ENCODE measurements at places on chromosomes 6 and 20.

- DNase-seq, result peak; percentile 80
These were observed 22.9 kb downstream of the ARHGAP18 start for GRCh38 chr6:129686941-129687627.

DNA sequence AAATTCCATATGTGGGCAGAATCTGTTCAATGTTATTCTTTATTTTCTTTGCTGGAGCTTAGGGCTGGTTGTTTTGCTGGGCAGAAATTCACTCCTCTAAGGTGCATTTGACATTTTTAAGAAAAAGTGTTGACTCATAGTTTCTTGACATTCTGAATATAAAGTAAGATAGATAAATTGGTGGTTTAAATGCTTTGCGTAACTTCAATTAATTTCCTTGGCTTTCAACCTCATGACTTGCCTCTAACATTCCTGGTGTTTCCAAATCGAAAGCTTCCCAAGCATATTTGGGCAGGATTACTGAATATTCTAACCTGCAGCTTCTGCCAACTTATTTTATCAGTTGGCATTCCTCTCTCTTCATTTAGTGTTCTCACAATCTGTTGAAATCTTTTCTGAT, 718.7 kb upstream of the ADGRB3 start:
- no peak for DNase-seq

- DNase-seq, result no peak
These were observed 35.7 kb upstream of the SLC22A1 start for GRCh38 chr6:160085713-160086505.

GRCh38 chr6:35247642-35248231, 11.8 kb upstream of the ZNF76 start:
- no peak for DNase-seq

- no peak for DNase-seq
These were observed 196.9 kb downstream of the TMEM242 start for GRCh38 chr6:157126183-157127098.

GRCh38 chr6:37538107-37538506, 38.4 kb upstream of the CCDC167 start:
- DNase-seq, result no peak

- no peak for DNase-seq
These were observed 27.6 kb upstream of the FRMD1 start for GRCh38 chr6:168106633-168107005.

- peak; percentile 31 for DNase-seq
These were observed at the start of gene RNF217 for GRCh38 chr6:124961777-124962638. Gene RNF217 (plus strand): TSS chr6:124962437. CDS start chr6:124962545, 108 bp downstream.

- DNase-seq, result no peak
These were observed 45.4 kb upstream of the BMP6 start for GRCh38 chr6:7680393-7681075.

DNA sequence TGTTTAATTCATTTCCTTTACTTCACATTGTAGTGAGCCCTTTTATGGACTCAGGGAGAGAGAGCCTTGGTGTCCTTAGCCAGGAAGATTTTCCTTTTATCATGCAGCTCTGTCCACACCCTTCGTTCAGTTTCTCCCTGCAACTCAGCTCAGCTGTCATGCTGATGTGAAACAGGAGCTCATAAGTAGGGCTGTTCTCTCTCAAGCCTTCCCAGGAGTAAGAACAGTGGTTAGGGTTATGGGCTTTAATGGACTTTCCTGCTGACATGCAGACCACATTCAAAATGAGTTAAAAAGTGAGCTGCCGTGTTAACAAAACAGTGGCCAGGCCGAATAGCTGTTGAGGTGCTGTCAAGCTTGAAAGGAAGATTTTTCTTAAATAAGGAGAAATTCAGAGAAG, 104.1 kb downstream of the BCKDHB start:
- DNase-seq, result no peak

DNA sequence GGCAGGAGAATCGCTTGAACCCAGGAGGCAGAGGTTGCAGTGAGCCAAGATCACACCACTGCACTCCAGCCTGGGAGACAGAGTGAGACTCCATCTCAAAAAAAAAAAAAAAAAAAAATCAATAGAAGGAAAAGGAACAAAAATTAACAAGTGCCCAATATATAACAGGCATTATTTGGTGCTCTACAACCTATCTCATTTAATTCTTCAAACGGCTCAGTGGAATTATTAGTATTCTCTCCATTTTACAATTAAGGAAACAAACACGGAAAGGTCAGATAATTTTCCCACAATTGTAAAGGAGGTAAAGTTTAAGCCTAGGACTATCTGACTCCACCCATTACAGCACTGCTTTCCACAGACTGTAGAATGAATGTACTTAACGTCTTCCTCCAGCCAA, 19.8 kb downstream of the CCNC start:
- no peak for DNase-seq

GRCh38 chr6:110178626-110179405, 654 bp downstream of the WASF1 start:
- DNase-seq, result peak; percentile 9

DNA sequence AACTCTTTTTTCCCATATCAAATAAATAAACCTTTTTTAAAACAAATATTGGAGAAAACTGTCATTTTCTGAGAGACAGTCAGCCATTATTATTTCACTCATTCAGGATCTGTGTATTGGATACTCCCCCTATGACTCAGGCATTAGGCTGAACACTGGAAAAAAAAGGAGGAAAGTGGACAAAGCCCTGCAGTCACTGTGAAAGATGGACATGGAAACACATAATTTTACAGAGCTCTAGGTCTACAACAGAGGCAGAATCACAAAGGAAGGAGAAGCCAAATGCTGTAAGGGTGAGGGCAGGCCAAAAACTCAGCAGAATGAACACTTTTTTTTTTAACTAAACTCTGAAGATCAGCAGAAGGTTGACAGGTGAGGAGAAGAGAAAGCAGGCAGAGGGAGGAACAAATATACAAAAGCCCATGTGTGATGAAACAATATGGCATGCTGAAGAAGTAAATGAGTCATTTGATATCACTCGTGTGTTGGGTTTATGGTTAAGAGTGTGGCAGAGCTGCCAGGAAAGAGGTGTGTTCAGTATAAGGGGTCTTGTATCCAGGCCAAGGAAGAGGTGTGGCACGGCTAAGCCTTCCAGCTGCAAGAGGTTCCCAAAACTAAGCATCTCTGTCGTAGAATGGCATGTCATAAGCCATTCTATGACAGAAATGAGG, 39.1 kb downstream of the EPB41L2 start:
- no peak for DNase-seq

GRCh38 chr6:21455071-21455470, 138.5 kb upstream of the SOX4 start:
- no peak for DNase-seq

DNA sequence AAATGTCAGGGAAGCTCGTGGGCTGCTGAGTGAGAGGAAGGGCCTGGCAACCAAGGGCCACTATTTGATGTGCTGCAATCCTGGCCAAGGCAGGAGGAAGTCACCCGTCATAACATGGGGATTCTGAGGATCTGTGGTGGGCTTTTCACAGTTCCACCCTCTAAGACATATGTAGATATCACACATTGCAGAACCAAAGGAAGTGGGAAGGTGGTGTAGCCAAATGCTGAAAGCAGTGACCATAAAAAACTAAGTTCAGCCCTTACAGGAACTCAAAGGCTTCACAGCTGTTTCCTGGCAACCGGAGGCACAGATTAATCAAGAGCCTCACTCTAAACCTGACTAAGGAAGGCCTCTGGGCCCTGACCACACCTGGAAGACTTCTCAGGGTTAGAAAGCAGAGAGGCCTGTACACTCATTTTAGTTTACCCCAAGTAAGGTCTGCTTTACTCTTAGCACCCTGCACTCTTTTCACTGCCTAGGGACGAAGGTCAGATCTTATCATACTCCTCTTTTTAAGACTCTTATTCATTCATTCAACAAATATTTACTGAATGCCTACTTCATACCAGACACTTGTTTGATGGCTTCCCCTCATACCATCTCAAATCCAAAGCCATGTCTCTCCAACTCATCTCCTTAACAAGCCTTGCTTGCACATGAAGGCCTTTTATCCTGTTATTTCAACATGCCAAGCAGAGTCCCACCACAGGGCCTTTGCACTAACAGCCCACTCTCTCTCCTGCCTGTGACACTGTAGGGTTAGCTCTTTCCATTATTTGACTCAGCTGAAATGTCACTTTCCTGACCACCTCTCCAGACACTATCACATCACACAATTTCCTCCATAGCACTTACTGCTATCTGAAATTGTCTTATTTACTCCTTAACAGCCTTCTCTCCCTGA, 2.6 kb downstream of the UBE2V1 start:
- peak; percentile 68 for DNase-seq

- DNase-seq, result no peak
These were observed 14.7 kb downstream of the FKBP1A start for GRCh38 chr20:1377984-1378734.

DNA sequence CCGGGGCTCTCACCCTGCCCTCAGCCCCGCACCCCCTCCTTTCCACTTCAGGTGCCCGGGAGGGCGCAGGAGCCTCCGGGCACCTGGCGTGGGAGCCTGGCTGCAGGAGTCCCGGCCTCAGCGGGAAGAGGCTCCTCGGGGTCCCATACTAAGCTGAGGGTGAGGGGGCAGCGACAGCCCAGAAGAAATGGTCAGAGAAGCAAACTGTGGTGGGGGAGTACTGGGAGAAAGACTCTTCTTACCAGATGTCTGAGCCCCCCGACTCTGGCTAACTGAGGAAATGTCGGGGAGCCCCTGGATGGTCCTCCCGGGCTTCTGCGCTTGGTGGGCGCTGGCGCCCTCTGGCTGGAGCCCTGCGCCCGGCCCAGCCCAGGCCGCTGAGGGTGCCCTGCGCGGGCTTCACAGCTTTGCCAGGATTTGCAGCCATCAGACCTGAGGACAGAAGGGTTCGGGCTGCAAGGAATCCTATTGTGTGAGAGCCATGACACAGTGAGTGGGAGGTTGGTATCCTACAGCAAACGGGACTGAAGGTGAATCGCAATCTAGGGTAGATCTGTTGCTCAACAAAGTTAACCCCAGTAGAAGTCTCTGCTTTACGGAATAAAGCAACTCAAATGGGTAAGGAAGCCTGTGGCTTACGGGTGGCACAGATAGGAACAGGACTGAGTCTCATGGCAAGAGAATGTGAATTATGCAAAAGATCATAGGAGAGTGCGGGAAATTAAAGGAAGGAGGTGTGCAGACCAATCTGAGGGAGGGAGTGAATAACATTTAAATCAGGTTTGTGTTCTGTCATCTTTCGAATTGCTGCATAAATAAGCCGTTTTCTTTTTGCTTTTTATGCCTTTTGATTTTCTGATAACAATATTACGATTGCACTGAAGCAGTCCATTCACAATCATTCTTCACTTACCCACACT, 639 bp upstream of the RCAN2 start:
- DNase-seq, result no peak

- DNase-seq, result no peak
These were observed 89.1 kb upstream of the TOX2 start for GRCh38 chr20:43825581-43825980.

DNA sequence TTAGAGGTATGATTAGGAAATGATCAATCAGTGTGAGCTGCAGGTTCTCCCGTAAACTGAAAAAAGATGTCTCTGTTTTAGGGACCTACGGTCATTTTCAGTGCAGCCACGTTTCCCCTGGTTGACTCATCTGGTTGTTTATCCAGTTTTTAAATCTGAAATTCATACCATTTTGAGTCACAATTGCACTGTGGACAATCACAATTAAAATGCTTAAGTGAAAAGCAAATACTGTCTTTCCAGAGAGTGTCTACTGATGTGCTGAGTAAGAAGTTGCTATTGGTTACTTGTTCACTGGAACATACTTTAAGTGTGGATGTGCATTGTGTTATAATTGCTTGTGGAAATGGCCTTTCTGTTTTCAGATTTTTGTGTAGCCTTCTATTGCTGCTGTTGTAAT, 305.1 kb upstream of the SASH1 start:
- no peak for DNase-seq

DNA sequence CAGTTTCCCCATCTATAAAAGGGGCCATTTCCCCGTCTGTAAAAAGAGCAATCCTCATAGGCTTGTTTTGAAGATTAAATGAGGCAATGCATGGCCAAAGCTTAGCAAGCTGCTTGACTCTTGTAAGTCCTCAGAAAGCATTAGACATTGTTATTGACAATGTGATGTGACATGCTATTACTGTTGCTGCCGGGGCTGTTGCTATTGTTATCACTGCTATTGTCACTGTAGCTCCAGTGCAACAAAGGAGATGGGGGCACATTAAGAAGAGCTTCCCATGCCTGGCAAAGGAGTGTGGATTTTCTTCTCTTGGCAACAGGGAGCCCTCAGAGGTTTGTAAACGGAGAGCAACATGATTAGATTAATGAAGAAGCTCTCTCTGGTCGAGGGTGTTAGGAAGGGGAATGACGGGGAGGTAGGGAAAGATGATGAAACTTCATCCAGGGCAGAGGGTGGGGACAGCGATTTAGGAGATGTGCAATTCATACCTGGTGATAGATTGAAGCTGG, 33.1 kb upstream of the FAM83D start:
- DNase-seq, result no peak

GRCh38 chr20:19969106-19969505, 48.1 kb upstream of the NAA20 start:
- DNase-seq, result no peak

GRCh38 chr6:21663966-21664313, 70.4 kb downstream of the SOX4 start:
- no peak for DNase-seq

- no peak for DNase-seq
These were observed 273.4 kb upstream of the SASH1 start for GRCh38 chr6:148069256-148069655.

GRCh38 chr6:86856937-86857563, 80.3 kb upstream of the HTR1E start:
- peak; percentile 15 for DNase-seq

GRCh38 chr6:154921482-154921881, 73.6 kb upstream of the TIAM2 start:
- DNase-seq, result peak; percentile 3

DNA sequence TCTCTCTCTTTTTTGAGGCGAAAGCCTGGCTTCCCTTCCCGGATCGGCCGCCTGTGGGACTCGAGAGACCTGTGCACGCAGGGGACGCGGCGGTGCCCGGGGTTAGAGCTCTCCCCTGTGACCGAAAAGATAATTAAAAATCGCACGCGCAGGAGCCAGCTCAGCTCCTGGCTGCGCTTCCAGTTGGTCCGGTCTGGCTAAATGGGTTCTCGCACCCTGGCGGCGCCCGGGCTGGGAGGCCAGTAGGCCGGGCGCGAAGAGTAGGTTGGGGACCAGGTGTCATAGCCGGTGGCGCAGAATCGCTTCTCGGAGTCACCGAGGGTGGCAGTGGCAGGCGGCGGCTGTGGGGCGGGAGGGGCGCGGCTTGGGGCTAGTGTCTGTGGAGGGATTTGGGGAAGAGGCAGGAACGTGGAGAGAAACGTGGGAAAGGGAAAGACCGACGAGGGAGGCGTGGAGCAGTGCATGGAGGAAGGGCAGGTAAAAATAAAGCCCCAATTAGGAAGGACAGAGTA, 41.9 kb upstream of the SUPT3H start:
- DNase-seq, result peak; percentile 68

GRCh38 chr6:89287351-89288028, 27.6 kb downstream of the GABRR2 start:
- DNase-seq, result no peak

GRCh38 chr6:105740946-105741645, 338.2 kb upstream of the PREP start:
- no peak for DNase-seq

- DNase-seq, result no peak
These were observed 39.8 kb downstream of the GNAS start for GRCh38 chr20:58892141-58892931.

All from inflammatory macrophage treated with lipopolysaccharide for 1 hour (primary cell).